ENCODE measurements at places on chromosomes 12 and 14.

DNA sequence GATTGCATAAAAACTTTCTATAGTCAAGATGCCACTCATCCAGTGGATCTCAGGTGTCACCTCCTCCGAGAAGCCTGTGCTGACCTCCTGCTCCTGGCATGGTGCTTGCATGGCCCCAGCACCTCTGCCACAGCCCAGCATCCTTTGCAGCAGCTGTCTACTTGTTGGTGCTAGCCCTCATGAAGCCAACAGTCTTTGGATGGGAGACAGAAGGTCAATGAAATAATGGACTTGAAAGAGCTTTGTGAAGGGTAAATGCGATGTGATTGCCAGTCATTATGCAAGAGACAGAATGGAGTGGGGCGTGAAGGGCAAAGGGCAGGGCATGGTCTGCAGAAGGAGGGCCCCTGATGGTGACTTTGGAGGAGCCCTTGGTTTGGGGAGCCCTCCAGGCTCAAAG lies 63.0 kb upstream of the CLMN start:
- DNase-seq = no peak

- no peak for DNase-seq
These were observed 96.1 kb downstream of the ZFC3H1 start for GRCh38 chr12:71567537-71567936.

DNA sequence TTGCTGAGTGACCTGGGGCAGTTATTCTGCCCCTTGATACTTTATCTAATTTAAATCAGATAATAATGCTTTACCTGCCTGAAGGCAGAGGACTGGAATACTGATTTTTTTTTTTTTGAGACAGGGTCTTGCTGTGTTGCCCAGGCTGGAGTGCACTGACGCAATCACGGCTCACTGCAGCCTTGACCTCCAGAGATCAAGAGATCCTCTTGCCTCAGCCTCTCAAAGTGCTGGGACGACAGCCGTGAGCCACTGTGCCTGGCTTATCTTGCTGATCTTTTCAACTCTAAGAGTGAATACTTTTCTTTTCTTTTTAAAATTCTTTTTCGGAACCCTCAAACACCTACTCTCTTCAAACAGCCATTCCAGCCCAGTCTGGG lies 699 bp upstream of the B4GALNT3 start:
- no peak for DNase-seq

GRCh38 chr14:87282266-87282665 lies 710.7 kb downstream of the GALC start:
- no peak for DNase-seq

DNA sequence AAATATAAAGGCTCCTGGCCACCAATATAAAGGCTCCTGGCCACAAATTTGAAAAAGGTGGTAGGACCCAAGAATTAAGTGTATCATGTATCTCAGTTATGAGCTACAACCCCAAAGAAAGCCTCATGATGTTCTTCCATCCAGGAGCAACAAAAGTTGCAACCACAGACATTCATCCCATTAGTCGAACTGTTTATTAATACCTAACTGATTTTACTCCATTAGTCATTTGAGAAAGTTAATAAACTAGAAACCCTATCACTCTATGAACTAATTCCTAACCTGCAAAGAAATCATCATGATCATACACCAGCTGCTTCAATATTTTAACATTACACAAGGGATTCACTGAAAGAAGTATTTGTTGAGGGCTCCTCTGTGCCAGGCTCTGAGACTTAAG lies 253.2 kb upstream of the GRIP1 start:
- no peak for DNase-seq

All from fibroblast of skin of right quadriceps (primary cell).